ENCODE measurements at places on chromosomes 2 and 18.

GRCh38 chr2:44433895-44434294 is 72.1 kb downstream of the CAMKMT start:
- DNase-seq, result no peak

- no peak for DNase-seq
These were observed 20.6 kb upstream of the TMEFF2 start for GRCh38 chr2:192215096-192215877.

DNA sequence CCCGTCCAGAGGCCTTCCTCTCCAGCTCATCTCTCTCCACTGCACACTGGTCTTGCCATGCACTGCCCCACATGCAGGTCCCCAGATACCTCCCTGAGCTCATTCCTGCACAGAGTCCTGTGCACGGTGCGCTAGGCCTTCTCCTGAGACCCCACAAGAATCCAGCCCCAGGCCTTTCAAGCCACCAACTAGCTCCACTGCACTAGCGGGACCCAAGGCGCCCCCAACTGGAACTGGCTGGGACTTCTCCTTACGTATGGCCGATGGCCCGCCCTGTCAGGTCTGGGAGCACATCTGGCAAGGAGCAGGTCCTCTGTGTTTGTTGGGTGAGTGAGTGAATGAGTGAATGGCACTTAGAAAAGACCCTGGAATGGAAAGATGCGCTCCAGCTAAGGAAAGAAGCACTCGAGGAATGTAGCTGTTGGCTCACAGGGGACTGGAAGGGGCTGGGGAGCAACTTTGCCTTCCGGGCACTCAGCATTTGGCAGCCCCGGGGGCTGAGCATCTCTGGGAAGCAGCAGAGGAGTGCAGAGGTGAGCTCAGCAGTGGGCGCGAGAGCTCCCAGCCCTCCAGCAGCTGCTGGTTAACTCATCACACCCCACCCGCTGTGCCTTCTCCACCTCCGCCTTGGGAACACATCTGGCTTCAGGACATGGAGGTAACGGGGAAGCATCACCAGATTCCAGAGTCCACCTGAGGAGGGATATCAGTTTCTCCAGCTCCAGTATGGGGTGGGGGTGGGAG is 223.1 kb downstream of the GLI2 start:
- peak; percentile 67 for DNase-seq

- no peak for DNase-seq
These were observed 45.6 kb upstream of the RNU4ATAC start for GRCh38 chr2:121485039-121485438.

- no peak for DNase-seq
These were observed 33.6 kb downstream of the TTC32 start for GRCh38 chr2:19868224-19868623.

DNA sequence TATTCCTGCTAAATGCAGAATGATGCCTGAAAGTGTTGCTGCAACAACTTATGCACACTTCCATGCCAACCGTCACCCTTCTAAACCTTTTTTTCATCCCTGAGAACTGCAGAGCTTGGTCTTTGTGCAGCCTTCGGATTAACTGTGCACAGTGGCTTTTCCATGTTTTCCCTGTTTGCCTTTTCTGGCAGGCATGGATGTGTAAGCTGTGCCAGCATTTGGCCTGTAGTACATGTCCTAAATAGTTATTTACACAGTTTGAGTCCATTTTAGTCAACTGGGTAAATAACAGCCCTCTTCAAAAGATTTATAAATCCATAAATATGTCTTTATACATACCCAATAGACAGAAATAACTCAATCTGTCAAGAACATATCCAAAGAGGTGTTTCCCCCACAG is 31.5 kb downstream of the MEIS1 start:
- no peak for DNase-seq

- DNase-seq, result no peak
These were observed 806.5 kb downstream of the TDRD15 start for GRCh38 chr2:21930226-21930625.

GRCh38 chr2:172845028-172845630 is 109.5 kb downstream of the RAPGEF4 start:
- no peak for DNase-seq

DNA sequence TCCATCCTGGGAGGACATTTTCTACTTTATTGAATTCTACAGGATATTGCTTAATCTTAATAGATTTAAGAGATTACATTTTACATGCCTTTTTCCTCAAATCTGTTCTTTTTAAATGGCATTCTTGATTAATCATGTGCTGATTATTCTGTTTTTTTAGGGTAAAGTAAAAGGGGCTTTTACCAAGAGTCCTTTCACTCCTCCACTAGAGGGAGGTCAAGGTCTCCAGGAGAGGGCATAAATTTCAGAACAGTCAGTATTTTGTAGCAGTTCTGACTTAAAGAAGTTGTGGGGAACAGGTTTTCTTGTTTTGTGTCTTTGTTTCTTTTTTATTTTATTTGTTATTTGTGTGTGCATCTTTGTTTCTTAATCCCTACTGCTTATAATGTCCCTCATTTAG is 25.4 kb downstream of the WDR75 start:
- no peak for DNase-seq

GRCh38 chr2:167333245-167333644 is 445.0 kb downstream of the XIRP2 start:
- DNase-seq, result peak; percentile 48

DNA sequence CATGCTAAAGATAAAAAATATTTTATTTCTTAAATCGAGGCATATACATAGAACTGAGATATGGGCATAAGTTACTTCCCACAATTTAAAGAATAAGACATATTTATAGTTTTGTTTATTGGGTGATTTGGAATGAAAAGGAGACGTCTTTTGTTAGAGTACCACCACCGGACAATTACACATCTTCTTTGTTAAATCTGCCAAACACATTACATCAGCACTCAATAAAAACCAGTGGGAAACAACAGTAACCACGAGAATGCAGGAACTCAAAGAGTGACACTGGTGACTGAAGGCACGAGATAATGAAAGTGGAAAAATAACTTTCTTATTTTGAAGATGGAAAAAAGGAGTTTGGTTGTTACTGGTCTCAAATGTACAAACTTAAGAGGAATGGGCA is 92.6 kb upstream of the TFCP2L1 start:
- DNase-seq, result peak; percentile 70

DNA sequence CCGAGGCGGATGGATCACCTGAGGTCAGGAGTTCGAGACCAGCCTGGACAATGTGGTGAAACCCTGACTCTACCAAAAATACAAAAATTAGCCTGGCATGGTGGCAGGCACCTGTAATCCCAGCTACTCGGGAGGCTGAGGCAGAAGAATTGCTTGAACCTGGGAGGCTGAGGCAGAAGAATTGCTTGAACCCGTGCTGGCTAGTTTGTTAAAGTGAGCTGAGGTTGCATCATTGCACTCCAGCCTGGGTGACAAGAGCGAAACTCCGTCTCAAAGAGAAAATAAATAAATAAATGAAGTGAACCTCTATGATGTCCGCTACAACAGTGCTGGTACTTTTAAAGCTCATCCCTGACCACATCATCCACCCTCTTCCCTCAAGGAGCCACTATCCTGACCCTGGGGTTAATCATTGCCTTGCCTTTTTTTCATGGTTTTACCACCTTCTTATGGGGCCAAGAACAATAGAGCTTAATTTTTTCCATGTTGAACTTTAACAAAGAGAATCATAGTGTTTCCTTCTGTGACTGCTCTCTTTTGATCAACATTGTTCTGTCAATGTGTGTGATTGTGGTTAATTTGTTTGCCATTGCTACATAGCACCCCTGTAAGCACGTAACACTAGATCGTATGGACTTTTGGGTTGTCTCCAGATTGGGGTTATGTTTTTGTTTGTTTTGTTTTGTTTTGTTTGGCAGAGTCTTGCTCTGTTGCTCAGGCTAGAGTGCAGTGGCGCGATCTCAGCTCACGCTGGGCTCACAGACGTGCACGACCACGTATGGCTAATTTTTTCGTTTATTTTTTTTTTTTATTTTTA is 17.1 kb upstream of the ATRAID start:
- no peak for DNase-seq

DNA sequence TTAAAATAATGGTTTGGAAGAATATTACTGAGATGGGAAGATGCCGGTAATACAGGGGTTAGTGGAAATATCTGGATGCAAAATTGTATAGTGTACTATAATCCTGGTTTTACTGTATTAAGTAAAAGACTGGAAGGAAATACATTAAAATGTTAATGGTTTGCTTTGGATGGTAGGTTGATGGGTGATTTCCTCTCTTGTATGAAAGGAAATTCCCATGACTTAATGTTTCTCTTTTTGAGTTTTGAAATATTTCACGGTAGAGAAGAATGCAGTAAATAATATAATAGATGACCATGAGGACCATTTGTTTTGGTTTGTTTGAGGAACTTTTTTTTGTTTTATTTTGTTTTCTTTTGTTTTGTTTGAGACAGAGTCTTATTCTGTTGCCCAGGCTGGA is 8.2 kb downstream of the SPTBN1 start:
- no peak for DNase-seq

- DNase-seq, result peak; percentile 96
These were observed 3.5 kb downstream of the CDK5R2 start for GRCh38 chr2:218962859-218963492.

GRCh38 chr2:85796341-85797262 is 42.8 kb downstream of the ATOH8 start:
- DNase-seq, result peak; percentile 85

GRCh38 chr2:216849987-216850386 is 9.9 kb downstream of the TNP1 start:
- no peak for DNase-seq

GRCh38 chr2:192070099-192070498 is 124.6 kb downstream of the TMEFF2 start:
- DNase-seq, result no peak

DNA sequence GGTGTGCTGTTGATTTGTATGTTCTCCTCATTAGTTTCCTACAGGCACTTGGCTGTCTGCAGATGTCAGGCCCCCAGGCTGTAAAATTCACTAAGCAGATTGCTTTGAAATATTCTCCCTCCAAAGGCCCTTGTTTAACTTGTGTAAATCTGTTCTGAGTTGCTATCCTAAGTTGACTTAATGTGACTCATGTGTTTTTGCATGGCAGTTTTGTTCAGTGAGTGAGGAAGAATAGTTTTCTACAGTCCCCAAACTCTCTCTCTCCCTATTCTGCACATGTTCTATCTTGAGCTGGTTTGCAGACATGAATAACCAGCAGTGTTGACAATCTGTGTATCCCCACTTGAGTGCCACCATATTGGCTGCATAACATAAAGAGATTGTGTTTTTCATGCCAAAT is 1005.4 kb upstream of the DDX18 start:
- DNase-seq, result peak; percentile 18

GRCh38 chr2:239495175-239495574 is 94.4 kb upstream of the HDAC4 start:
- no peak for DNase-seq

DNA sequence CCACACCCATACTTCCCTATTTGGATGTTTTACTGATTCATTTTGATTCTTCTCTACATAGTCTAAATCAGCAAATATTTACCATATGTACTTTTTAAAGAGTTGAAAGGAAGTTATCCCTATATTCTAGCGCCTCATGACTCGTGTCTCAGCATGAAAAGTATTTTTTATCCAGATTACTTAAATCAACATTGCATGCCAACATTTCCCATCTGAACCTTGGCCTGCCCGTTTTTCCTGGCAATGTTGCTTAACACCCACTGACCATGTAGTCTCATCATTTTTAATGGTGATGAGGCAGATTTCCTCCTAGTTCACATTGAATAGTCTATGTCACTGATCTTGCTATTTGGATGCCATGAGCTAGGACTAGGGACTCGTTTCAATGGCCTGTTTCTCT is 13.2 kb upstream of the SCYGR5 start:
- DNase-seq, result no peak

GRCh38 chr18:49021433-49022129 is 70.8 kb upstream of the SMAD7 start:
- no peak for DNase-seq

DNA sequence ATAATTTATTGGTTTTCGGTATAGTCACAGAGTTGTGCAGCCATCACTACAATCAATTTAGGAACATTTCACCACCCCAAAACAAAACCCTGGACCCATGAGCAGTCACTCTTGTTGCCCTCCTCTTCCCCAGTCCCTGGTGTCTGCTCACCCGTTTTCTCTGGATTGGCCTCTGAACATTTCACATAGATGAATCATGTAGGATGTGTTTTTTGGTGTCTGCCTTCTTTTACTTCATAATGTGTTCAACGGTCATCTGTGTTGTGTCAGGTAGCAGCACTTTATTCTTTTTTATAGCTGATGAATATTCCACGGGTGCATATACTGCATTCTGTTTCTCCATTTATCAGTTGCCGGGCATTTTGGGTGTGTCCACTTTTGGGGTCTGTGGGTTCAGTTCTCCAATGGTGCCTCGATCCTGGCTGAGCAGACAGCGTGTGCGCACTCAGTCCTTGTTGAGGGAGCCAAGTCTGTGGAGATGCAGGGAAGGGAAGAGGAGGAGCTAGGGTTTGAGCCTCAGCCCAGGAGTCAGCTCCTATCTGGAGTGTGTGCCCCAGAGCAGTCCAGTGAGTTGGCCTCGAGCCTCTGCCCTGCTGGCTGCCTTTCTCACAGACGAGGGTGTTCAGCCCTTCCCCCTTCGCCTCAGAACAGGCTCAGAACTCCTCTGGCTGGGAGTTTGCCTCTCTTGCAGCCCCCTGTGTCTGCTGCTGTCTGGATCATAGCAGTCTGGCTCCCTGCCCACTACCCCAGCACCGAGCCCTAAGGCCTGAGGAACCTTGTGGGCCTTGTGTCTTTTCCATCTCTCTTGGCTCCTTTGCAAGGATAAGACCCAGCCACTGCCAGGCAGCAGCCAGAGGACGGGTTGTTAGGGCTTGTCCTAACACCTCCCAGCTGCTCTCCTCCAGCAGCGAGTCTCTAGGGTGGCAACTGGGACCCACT is 18.0 kb downstream of the C2orf74 start:
- DNase-seq, result no peak

DNA sequence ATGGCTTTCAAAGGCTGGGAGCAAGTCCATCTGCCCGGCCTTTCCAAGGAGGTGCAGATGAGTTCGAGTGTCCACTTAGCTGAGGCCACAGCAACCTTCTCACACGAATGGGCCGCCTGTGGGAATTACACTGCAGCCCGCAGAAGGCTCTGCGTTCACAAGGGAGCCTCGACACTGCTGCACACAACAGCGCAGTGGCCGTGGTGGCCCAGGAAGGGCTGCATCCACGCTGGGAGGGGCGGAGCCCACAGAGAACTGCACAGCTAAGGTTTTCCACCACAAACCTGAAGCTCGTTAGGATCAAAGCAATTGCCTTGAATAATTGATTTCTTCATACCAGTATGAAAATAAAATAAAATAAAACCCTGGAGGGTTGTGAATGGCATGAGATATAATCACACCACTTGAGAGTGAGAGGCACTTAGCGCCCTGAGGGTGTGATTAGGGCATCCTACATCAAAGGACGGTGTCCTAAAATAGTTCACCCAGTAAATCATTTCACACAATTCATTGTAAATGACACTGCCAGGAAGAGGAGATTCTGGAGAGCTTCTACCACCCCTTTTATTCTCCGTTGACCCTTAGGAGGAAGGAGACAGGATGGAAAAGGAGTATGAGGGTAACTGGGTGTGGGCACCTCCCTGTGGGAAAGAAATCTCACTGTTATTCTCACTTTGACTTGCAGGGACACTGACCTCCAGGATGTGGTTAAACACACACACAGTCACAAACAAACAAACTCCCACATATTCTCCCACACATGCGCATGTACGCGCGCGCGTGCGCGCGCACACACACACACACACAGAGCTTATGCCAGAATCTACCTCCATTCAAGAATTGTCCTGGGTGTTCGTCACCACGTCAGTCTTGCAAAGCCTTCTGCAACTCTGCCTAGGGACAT is 256.6 kb upstream of the ID2 start:
- no peak for DNase-seq
